ENCODE measurements at places on chromosomes 3 and 15. TPM values are rescaled to one million over a fixed set of nuclear protein-coding genes. Genes with fewer than 3 reads are reported as not detected.

DNA sequence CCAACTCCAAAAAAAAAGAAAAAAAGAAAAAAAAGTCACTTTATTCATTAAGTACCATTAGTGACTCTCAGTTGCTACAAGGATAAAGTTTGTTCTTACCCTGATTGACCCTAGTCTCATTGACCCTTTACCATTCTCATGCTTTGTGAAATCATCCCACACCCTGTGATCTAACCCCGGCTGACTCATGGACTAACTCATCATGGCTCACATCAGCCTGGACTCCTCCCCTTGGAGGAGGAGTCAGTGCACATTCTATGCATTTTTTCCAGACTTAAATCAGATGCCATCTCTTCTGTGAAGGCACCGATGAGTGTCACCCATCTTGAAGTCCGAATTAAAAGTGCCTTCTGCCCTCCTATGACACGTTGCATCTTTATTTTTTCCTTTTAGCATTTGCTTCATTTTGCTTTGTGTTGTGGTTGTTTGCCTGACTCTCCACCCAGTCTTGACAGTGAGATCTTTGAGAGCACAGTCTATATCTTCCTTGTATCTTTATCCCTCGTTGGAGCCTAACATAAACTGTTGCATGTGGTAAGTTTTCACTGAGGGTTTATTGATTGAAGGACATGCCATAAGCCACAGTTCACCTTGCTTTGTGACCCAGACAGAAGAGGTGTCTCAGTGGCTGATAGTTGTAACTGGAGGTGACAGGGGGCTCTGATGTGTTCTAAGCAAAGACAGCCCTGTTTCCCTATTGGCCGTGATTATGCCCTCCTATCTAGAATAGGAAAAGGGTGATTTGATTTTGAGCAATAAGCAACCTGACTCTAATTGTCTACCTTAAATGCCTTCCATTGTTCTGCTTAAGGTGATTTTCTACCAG lies 72.1 kb downstream of the IL1RAP start:
- DNase-seq: peak; percentile 96

GRCh38 chr3:177835917-177836316 lies 638.6 kb upstream of the TBL1XR1 start:
- peak; percentile 91 for DNase-seq

- no peak for DNase-seq
These were observed 149.1 kb upstream of the LRRFIP2 start for GRCh38 chr3:37323494-37323893.

DNA sequence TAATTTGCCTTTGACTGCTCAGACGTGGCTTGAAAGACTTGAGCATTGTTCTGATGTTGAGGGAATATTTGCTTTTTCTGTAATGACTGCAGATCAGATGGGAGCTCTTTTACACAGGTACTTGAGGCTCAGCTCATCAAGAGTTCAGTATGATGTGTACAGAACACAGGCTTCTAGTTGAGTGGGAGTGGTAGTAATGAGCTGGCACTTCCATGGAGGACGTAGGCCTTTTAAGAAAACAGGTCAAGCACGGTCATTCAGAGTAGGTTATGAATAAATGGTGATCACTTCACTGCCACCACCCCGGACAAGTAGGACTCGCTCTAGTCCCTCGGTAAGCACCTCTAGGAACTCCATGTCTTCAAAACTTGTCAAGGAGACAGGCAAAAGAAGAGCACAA lies 8.8 kb downstream of the EMC4 start:
- no peak for DNase-seq

The P3H2 gene
- total RNA-seq: 0.03 TPM

DNA sequence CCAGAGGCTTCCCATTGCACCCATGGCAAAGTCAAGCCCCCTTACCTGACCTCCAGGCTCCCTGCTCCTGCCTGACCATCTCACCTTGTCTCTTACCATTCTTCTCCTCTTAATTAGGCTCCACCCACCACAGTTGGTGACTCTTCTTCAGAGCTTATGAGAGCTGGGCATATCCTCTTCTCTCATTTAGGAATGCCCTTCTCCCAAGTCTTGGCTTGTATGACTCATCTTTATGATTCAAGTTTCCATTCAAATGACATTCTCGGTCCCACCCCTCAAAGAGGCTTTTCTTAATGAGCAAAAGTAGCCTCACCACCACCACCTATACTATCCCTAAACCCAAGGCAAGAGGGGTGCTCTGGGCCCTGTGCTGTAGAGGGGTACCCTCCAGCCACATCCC lies 55.3 kb upstream of the NUDT16 start:
- peak; percentile 78 for DNase-seq

DNA sequence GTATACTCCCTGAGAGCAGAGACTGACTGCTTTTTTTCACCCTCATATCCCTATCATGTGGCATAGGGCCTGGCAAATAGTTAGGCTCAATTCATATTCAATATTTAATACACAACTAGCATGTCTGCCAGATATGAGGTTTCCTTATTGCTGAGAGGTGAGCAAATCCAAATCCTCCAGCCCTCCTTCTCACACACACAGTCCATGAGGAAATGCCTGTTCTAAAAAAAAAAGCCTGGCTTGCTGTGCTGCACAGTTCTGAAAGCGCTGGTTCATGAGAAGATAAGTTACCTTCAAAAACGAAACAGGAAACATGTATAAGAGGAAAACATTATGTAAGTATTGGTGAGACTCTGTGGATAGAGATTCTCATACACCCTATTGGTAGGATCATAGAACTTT lies 15.5 kb upstream of the ACAP2 start:
- no peak for DNase-seq

- DNase-seq: no peak
These were observed 27.2 kb downstream of the GRIP2 start for GRCh38 chr3:14512942-14513327.

DNA sequence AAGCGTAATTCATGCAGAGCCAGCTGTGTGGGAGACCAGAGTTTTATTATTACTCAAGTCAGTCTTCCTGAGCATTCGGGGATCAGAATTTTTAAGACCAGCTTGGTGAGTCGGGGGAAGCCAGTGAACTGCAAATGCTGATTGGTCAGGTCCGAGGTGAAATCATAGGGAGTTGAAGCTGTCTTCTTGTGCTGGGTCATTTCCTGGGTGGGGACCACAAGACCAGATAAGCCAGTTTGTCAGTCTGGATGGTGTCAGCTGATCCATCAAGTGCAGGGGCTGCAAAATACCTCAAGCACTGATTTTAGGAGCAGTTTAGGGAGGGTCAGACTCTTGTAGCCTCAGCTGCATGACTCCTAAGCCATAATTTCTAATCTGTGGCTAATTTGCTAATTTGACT lies 228.1 kb upstream of the ATP10A start:
- DNase-seq: no peak

The MUC20 gene
- not detected for total RNA-seq

The NOX5 gene
- total RNA-seq: 1.1 TPM

DNA sequence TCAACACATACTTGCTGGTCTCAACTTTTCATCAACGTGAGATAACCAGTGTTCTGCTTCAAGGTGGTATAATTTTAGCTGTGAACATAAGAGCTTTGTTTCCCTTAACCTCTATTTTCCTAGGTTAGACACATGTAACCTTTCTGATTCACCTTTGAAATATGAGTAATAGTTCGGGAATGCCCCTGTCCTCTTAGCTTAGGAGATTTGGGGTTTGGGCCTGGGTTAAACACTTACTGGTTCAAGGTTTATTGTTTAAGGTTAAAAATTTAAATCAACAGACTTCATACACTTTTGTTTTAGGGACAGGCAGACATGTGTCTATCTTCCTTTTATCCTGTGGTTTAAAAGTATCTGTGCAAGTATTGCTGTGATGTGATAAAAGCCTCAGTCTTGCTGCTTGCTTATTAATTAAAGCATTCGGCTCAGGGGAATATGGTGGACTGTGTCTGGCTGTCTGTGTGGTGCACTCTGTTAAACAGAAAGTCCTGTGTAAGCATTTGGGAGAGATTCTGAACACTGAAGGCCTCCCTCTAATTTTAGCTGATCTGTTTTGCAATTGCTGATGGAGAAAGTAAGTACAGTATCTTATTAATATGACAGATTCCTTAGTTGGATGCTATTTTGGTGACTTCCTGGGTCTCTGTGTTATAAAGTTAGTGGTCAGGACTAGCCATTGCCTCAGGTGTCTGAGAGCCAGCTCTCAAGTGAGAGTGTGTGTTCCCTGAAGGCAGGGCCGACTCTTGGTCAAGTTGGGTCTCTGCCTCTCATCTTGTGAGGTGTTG lies 81.8 kb downstream of the USP13 start:
- DNase-seq: no peak

DNA sequence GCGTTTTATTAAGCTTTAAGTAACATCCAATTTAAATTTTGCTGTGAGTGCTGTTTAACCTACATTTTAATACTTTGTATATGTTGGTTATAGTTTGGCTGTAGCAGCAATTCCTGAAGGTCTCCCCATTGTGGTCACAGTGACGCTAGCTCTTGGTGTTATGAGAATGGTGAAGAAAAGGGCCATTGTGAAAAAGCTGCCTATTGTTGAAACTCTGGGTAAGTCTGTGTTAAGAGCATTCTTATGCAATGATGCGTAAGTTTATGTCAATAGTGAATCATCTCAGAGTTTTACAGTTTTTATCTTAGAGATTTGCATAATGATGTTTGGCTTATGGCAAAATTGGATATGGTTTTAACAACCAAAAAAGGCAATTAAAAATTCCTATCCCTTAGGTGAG lies 62.7 kb downstream of the ASTE1 start:
- DNase-seq: peak; percentile 98

- DNase-seq: no peak
These were observed 667.0 kb downstream of the FHIT start for GRCh38 chr3:60584250-60584649.

DNA sequence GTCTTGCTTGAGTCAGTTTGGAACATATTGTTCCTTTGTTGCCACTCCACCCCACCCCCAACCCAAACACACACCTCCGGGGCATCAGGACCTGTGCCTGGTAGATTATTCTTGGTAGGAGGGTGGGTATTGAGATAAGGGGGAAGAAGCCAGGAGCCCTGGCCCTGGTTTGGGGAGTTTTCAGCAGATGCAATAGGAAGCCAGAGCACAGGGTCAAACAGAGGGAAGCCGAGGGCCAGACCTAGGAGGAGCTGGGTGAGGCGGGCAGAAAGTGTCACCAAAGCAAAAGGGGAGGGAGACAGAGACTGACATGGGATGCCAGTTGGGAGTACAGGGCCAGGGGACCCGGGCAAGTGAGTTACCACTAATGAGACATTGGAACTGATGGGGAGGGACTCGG lies 163.1 kb downstream of the RPLP1 start:
- DNase-seq: no peak

The TMCO5A gene
- not detected for total RNA-seq

GRCh38 chr15:70271422-70272088 lies 173.8 kb upstream of the TLE3 start:
- DNase-seq: peak; percentile 95

The CCR3 gene
- not detected for total RNA-seq

GRCh38 chr3:136708333-136708985 lies 43.7 kb downstream of the STAG1 start:
- DNase-seq: no peak

The GOLGA8S gene
- total RNA-seq: not detected

The APBA2 gene
- 50.8 TPM for total RNA-seq

DNA sequence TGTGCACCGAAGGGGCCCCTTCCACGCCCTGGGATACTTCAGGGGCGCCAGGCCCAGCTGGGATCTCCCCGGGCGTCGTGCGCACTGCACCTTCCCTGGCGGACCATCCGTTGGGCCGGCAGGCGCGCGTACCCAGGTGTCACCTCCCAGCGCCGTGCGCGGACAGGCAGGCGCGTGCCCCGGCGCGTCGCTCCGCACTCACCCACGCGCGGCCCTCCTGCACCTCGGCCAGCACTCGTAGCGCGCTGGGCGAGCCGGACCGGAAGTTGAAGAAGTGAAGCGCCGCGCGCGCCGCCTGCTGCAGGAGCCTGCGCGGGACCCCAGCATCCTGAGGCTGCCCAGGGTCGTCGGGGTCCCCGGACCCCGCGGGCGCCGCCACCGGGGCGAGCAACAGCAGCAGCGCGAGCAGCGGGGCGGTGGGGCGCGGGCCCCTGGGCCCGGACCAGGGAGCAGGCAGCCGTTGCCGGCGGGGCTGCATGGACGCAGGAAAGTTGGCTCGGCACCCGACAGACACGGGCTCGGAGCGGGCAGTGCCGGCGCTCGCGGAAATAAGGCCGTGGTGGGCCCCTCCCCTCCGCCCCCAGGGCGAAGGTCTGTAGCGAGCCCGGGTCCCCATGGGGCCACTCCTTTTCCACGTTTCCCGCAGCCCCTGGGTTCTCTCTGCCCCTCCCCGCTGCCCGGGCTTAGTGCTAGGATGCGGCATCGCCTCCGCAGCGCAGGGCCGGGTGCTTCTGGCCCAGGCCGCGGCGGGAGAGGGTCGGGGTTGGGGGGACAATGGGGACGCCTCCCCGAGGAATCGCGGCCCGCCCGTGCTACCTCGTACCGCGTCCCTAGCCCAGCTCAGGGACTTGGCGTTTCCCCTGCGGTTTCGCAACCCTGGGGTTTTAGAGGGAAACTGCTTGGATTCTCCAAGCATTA lies at the start of gene RARRES1:
TSS of gene RARRES1 (minus strand) at position 520 of the 918 bp plus-strand sequence. CDS start at position 478, 42 bp downstream.
- no peak for DNase-seq

- no peak for DNase-seq
These were observed 56.2 kb downstream of the ZNF445 start for GRCh38 chr3:44421280-44421679.

GRCh38 chr3:188749010-188749617 lies 422.7 kb upstream of the TPRG1 start:
- DNase-seq: peak; percentile 34

GRCh38 chr15:96268442-96269204 lies 61.9 kb upstream of the NR2F2 start:
- DNase-seq: peak; percentile 21

- peak; percentile 19 for DNase-seq
These were observed 396.5 kb downstream of the MECOM start for GRCh38 chr3:169266986-169267385.

The WDR49 gene
- total RNA-seq: not detected
